ENCODE measurements at places on chromosomes 5 and 9.
A peak's percentile ranks its signal among the peaks of the same experiment; 100 is the strongest.

- no peak for DNase-seq
These were observed 25.8 kb downstream of the DBH start for GRCh38 chr9:133661846-133662540.

GRCh38 chr5:10562201-10563109 lies 1.4 kb upstream of the ANKRD33B start:
- no peak for DNase-seq

DNA sequence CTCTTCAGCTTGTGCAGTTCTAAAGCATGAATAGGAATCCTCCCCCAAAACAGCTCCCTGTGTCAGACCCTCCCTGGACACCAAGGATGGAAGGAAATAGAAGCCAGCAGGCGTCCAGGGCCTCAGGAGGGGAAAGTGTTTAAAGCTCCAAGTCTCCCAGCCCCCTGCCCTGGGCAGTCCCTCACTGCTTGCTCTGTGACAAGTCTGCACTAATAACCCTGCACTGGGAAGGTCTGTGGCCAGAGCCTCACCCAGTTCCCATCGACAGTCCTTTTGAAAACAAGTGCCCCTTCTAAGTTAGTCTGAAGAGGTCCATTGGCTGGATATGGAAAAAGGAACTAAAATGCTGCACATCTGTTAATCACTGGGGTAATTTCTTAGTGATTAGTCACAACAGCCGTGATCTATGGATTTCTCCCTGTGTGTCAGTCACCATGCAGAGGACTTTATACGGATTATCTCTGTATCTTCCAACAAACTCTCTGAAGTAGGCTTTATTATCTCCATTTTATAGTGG lies 195.3 kb downstream of the FBXL7 start:
- DNase-seq = no peak

DNA sequence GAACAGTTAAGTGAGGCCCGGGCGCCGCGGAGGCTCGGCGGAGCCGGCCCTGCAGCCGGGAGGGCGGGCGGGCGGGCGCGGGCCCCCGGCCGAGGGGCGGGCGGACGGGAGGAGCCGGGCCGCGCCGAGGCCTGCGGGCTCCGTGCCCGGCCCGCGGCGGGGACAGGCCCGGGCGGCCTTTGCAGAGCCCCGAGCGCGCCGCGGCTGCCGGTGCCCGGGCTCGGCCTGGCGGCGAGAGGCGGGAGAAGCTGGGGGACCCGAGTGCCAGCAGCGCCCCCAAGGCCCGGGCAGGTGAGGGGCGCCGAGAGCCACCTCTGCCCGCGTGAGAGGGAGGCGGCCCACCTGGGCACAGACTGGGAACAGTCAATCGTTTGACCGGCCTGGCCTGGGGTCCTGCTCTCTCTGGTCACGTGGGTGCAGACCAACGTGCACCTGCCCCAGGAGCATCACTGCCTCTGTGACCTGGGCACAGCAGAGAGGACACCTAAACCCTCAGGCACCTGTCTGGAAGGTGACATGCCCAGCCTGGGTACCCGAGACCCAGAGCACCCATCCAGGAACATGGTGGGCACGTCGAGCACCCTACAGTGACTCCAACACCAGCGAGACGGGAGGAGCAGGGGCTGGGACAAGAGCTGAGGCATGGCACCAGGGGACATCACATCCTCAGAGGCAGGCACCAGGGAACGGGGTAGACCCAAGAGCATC lies 531 bp downstream of the MVB12B start:
- DNase-seq = no peak

- DNase-seq = no peak
These were observed 27.3 kb downstream of the AFAP1L1 start for GRCh38 chr5:149298842-149299404.

- DNase-seq = no peak
These were observed 9.3 kb upstream of the ZCCHC9 start for GRCh38 chr5:81292130-81292529.

DNA sequence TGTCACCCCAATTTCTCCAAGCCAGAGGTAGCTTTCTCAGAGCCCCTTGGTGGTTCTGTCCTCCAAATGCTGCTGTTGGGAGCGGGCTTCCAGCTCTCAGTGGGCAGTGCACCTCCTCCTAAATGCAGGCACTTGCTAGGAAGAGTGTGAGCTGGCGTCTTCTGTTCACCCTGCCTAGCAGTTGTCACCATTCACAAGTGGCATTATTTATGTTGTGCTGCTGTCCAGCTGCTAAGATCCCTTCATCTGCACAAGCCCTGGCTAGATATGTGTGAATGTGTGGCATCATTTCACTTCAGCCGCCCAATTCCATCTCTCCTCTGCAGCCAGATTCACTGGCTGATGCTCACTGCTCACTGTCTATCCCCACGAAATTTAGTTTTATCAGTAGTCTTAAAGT lies 43.7 kb downstream of the SLC36A1 start:
- no peak for DNase-seq

DNA sequence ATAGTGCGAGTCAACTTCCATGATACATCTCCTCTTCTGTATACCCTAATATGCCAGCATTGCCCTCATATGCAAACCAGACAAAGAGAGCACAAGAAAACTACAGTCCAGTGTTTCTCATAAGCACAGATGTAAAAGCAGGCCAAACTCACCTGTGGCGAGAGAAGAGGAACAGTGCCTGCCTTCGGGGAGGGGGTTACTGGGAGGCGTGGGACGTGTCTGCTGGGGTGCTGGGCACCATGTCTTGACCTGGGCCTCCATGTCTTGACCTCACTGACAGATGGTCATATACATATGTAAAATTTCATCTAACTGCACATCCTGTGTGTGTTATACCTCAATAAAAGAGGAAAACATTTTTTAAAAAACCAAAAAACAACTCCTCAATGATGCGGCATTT lies 159.3 kb upstream of the PPP1R26 start:
- DNase-seq = peak; percentile 72

- DNase-seq = no peak
These were observed 40.3 kb downstream of the NUP188 start for GRCh38 chr9:128987805-128988204.

GRCh38 chr5:134490925-134491271 lies 34.6 kb upstream of the JADE2 start:
- DNase-seq = no peak

GRCh38 chr9:129250786-129251185 lies 72.7 kb upstream of the IER5L start:
- no peak for DNase-seq

GRCh38 chr5:26024774-26025173 lies 1013.6 kb downstream of the CDH9 start:
- no peak for DNase-seq

DNA sequence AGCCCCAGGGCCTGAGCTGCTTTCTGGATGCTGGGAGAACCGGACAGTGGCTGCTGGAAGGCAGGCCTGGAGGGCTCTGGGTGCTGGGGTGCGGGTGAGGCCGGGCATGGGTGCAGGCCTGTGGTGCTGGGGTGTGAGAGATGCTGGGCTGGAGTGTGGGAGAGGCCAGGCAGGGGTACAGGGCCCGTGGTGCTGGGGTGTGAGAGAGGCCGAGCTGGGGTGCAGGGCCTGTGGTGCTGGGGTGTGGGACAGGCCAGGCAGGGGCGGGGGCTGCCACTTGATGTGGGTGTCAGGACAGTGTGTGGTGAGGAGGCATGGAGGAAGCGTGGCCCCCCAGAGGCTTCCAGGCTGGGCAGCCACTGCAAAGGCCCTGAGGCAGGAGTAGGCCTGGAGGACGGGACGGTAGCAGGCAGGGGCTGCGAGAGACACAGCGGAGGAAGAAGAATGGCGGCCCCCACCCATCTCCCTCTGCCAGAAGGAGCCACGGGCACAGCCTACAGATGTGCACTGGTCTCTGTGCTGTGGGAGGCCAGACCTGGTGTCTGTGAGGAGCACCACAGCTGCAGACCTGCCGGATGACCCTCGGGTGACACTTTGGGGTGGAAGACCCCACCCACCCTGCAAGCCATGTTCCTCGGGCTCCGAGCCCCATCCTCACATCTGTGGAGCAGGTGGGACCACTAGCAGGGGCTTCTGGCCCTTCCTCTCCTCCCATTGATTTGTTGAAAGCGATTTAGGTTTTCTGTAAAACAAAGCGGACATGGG lies 9.3 kb downstream of the NKD2 start:
- DNase-seq = no peak

GRCh38 chr5:143262393-143263174 lies 140.9 kb downstream of the NR3C1 start:
- no peak for DNase-seq

GRCh38 chr5:175870820-175871447 lies 444 bp upstream of the CPLX2 start:
- DNase-seq = no peak

DNA sequence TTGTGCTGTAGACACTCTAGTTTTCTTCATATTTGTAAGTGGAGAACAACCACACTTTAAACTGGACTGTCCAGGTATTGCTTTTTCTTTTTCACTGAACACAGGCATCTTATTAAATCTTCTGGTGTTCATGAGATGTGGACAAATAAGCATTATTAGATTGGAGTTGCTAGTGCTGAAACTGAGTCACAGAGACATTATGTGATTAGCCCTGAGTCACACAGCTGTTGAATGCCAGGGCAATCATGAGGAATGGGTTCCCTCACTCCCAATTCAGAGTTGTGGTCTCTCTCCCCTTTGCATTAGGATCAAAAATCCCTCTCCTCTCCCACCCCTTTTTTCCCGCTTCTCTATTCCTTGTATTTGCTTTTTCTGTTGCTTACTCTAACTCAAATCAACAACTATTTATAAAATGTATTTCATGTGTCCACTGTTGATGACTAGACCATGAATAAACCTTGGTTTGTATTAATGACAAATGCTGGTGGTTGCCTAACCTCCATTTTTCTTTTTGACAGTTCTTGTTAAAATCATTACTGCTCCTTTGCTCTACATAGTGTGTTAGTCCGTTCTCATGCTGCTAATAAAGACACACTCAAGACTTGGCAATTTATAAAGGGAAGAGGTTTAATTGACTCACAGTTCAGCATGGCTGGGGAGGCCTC lies 738.2 kb downstream of the BRINP1 start:
- no peak for DNase-seq

DNA sequence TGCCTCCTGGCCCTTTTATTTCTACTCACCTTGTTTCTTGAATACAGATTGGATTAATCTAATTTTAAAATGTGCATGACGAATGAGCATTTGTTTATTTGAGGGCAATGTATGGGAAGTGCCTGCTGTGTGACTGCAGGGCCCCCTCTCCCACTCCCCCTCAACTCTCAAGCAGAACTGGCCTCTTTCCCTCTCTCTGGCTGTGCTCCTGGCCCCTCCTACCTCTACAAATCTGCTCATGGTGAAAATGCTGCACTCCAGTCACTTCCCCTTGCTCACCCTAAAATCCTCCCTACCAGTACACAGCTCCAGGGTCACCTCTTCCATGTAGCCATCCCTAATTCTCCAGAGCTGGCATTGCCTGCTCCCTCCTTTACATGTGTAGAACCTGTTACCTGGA lies 17.2 kb upstream of the NDST1 start:
- no peak for DNase-seq

GRCh38 chr5:77973253-77973609 lies 197.1 kb upstream of the TBCA start:
- DNase-seq = no peak

GRCh38 chr5:43039471-43040286 lies 440 bp downstream of the ANXA2R start:
- peak; percentile 91 for DNase-seq

- DNase-seq = no peak
These were observed 18.4 kb downstream of the TENT4A start for GRCh38 chr5:6731465-6732237.

DNA sequence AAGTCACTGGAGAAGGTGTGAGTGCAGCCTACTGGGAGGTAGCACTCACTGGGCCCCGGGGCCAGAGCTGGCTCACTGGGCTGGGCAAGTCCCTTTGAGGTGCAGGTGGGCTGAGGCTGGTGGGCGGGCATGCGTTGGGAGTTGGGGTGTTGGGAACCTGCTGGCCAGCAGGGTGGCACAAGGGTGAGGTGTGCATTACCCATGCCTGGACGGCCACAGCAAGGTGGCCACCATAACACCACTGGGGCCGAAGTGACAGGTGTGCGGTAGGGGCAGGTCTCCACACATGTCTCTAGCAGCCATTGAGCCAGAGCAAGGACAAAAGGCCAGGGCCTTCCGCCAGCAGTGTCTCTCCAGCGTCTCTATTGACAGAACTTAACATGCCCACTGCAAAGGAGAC lies 22.6 kb downstream of the PRRT1B start:
- DNase-seq = no peak

DNA sequence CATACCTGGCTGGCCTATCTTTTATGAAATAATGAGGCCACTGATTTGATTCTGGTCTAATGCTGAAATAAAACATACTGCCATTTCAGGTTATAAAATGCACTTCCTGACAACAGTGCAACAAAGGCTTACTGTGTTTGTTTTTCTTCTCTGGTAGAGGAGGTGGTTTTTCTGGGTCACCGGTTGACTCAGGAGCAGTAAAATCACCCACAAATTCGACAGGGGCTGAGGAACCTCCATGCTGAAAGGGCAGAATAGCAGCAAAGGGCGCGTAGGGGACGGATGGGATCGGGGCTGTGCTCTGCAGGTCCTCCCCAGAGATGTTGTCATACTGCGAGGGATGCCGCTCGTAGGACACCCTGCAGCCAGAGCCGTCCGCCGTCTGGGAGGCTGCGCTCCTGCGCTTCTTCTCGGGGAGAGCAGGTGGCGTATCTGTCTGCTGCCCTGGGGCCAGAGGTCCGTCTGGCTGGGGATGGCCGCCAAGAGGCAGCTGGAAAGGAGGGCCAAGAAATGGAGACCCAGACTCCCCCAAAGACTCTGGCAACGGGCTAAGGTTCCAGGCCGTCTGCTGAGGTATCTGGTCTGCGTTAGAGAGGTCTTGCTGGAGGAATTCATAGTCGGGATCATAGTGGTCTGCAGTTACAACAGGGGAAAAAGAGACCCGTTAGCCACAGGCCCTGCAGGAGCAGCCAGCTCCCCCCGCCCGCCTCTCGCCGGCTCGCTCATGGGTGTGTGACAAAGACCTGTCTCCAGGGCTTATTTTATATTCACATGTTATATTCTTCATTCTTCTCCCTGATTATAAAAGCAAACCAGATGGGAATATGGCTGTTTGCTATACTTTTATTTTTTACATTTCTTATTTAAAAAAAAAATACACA lies 80.7 kb downstream of the PRRT1B start:
- DNase-seq = no peak

DNA sequence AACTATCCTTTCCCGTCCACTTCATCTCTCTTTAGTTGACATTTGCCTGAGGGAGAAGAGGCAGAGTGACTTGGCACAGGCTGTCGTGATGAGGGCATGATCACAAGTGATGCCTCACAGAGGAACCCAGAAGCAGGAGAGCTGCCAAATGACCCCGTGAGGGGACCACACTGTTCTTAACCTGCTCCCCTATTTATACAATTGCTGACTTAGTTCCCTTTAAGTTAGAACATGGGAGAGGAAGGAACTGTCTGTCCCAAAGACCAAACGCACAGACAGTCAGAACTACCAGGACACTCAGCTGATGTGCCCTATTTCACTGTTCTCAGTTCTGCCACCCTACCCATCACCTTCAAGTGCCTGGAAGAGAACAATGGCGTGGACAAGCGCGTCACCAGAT lies 73.7 kb downstream of the SLC1A3 start:
- no peak for DNase-seq
